ENCODE measurements at places on chromosomes 6 and 20. TPM values are rescaled to one million over a fixed set of nuclear protein-coding genes. Genes with fewer than 3 reads are reported as not detected.

MUC21 gene
- not detected for total RNA-seq

FAM217A gene
- not detected for total RNA-seq

CAGE1 gene
- total RNA-seq: 0.11 TPM

SNAP25 gene
- 0.44 TPM for total RNA-seq

DEFB128 gene
- not detected for total RNA-seq

ELOVL4 gene
- 10.0 TPM for total RNA-seq

PRDM13 gene
- under 0.01 TPM for total RNA-seq

OPN5 gene
- total RNA-seq: not detected

TMEM151B gene
- total RNA-seq: not detected

HECA gene
- total RNA-seq: 19.7 TPM

CALHM5 gene
- 3.0 TPM for total RNA-seq

NOP56 gene
- 205 TPM for total RNA-seq

CCN2 gene
- total RNA-seq: 18.2 TPM

VGLL2 gene
- total RNA-seq: not detected

SLC17A3 gene
- total RNA-seq: not detected

MAFB gene
- total RNA-seq: 0.33 TPM

ADGB gene
- total RNA-seq: not detected

MLN gene
- total RNA-seq: not detected

OXT gene
- not detected for total RNA-seq

SEMG1 gene
- total RNA-seq: not detected

HUS1B gene
- total RNA-seq: 1.4 TPM

PRL gene
- total RNA-seq: not detected

COL21A1 gene
- 6.2 TPM for total RNA-seq

Measured in uterine smooth muscle cell (primary cell).